ENCODE measurements at places on chromosomes 7 and 10.

DNA sequence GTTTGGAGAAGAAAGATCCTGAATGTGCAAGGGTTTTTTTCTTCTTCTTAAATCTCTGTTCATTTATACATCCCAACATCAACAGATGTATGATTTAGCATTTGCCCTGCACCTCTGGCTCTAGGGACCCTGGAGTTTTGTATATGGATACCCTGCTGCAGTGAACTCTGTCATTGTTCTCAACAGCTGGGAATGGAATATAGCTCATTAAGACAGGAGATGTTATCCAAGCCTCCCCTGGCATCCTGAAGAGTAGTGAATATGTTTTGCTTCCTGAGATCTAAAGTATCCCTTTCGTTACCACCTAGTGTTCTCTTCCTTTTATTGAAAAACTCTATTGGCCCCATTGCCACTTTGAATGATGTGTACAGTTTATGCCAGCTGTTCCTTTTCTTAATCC, 275.9 kb downstream of the EXOC4 start:
- DNase-seq = no peak

DNA sequence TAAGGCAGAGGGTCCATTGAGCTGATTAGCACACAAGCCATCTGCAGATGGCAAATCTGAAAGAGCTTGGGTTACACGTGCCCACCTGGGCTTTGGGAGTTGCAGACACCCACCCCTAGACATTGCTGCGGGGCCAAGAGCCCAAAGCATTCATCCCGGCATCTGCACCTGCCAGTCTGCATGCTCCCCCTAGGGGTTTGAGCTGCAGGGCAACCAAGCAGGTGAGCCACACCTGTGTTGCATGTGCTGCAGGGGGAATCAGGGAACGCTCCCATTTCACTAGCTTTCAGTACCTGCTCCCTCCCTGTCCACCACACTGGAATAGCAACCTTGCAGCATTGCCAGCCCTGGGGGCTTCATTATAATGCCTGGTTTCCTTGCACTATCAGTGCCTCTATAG, 21.1 kb downstream of the C7orf33 start:
- DNase-seq = no peak

- no peak for DNase-seq
Observed at GRCh38 chr10:106592396-106592795, 572.1 kb downstream of the SORCS1 start.

DNA sequence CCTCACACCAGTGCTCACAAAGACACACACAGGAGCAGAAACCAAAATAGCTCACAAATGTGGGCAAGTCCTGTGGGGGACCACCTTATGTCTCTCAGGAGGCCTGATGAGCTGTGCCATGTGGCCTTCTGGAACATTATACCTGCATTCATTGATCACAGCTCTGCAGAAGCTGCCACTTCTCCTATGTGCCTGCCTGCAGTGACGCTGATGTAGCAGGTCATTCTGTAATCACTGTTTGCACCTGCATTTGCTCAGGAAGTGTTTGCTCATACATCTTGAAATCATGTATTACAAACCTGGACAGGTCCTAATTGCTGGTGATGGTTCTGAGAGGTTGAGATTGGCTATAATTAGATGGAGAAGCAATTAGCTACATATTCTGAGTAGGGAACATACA, 310.2 kb downstream of the AUTS2 start:
- no peak for DNase-seq

- no peak for DNase-seq
Observed at GRCh38 chr7:24441314-24442027, 131.8 kb upstream of the PALS2 start.

- DNase-seq = peak; percentile 58
Observed at GRCh38 chr10:25174461-25175230, at the start of gene GPR158. GPR158 (plus strand) TSS chr10:25175001; CDS start chr10:25175421, 420 bp downstream.

GRCh38 chr10:132319853-132320653, 11.9 kb upstream of the LRRC27 start:
- DNase-seq = peak; percentile 46

- DNase-seq = no peak
Observed at GRCh38 chr7:8278183-8278582, 16.2 kb upstream of the ICA1 start.

DNA sequence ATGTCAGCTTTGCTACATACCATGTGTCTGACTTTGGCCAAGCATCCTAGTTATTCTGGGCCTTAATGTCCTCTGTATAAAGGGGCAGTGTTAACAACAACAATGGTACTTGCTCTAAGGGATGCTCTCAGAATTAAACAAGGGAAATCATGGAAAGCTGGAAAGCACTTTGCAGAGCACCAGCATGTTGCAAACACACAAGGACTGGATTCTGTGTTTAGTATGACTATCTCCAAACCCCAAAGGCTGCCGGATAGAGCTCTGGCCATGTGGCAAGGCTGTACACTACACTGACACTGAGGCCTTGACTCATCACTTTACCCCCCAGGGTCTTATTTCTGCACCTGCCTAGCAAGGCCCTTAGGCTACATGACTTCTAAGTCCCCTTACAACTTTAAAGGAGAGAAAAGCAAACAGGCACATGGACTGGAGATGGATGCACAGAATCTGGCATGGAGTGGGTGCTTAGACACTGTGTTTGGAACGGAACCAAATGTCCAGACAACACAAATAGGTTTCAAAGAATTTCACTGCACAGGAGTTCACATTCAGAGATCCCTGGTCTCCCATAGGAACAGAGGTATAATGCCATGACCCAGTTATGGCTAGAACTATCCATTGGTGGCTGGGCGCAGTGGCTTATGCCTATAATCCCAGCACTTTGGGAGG, 74.6 kb downstream of the FAM13C start:
- DNase-seq = no peak

GRCh38 chr7:117152213-117153007, 170.4 kb downstream of the WNT2 start:
- no peak for DNase-seq

DNA sequence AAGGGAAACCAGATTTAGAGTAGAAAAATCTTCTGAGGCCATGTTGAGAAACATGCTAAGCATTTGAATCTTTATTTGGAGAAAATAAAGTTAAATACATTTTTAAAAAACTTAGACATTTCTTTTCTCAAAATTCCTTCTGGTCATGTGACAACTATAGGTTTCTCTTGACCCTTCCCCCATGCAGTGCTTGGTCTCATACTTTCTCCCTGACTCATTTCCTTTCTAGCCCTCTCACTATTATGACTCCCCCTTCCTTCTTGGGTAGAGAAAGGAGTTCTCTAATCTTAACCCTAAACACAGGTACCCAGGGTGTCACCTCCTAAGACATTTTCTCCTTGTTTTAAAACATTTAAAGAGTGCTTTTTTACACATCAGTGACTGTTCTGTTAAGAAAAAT, 179.5 kb upstream of the TMEM106B start:
- no peak for DNase-seq

GRCh38 chr7:88842201-88842600, 46.7 kb upstream of the TEX47 start:
- DNase-seq = no peak

DNA sequence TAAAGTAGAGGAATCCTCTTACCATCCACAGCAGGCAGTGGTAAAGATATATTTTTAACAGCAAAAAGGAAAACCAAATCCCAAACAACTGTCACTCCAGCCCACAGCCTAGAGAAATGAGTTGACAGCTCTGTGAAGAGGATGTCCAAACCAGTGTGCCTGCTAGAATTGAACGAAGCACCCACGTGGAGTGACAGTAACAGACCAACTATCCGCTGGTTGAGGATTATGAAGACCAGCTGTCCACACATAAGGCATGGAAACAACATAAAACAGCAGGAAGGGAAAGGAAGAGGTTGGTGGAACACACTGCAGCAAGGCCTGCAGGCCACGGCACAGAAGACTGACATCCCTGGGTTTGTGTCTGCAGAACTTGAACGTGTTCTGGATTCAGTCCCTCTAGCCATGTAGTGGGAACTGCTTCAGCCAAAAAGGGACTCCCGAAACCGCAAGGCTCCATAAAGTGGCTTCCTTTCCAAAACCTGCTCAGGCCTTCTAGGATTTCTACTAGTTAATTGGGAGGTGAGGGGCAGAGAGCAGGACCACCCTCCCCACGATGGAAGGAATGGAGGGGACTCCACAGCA, 324.4 kb downstream of the BICC1 start:
- no peak for DNase-seq

GRCh38 chr10:132941640-132942051, 724 bp downstream of the CFAP46 start:
- DNase-seq = no peak

DNA sequence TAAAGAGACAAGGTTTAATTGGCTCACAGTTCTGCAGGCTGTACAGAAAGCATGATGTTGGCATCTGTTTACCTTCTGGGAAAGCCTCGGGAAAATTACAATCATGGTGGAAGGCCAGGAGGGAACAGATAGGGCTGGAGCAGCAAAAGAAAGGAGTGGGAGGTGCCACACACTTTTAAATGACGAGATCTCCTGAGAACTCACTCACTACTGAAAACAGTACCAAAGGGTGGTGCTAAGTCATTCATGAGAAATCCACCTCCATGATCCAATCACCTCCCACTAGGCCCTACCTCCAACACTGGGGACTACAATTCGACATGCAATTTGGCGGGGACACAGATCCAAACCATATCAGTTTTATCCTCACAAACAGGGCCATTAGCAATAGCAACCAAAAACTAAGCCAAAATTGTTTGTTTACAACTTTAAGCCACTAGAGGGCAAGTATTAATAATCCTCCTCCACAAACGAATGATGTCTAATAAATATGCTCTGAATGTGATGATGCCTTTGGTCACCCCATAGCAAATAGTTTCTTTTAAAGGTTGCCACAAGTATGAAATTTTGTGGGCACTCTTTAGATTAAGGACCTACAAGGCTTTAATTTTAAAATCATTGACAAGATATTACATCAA, 129.2 kb upstream of the NRBF2 start:
- no peak for DNase-seq

DNA sequence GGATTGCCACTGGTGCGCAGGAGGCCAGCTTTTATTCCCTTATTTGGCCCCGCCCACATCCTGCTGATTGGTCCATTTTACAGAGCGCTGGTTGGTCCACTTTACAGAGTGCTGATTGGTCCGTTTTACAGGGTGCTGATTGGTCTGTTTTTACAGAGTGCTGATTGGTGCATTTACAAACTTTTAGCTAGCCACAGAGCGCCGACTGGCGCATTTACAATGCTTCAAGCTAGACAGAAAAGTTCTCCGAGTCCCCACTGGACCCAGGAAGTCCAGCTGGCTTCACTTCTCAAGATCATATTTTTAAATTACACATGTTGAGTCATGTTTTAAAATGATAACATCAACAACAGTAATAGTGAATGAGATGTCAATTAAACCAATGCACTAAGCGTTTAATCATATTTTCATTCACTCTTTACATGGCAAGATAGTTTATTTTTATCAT, 128.3 kb downstream of the CUBN start:
- DNase-seq = no peak

- no peak for DNase-seq
Observed at GRCh38 chr7:81478664-81479063, 291.2 kb downstream of the HGF start.

- DNase-seq = no peak
Observed at GRCh38 chr7:156620291-156620675, 20.3 kb upstream of the RNF32 start.

DNA sequence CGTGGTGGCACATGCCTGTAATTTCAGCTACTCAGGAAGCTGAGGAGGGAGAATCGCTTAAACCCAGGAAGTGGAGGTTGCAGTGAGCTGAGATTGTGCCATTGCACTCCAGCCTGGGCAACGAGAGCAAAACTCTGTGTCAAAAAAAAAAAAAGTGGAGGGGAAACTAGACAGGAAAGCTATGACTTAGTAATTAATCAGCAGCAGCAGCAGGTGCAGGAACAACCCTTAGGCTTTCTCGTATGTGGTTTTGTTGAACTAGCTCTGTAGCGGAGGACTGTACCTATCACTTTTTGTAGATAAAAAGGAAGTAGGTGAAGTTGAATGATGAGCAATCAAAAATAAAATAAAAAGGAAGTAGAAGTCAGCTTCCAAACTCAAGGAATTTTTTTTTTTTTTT, 76.9 kb upstream of the KMT2C start:
- DNase-seq = no peak

GRCh38 chr10:121532292-121532864, 65.9 kb downstream of the FGFR2 start:
- no peak for DNase-seq

DNA sequence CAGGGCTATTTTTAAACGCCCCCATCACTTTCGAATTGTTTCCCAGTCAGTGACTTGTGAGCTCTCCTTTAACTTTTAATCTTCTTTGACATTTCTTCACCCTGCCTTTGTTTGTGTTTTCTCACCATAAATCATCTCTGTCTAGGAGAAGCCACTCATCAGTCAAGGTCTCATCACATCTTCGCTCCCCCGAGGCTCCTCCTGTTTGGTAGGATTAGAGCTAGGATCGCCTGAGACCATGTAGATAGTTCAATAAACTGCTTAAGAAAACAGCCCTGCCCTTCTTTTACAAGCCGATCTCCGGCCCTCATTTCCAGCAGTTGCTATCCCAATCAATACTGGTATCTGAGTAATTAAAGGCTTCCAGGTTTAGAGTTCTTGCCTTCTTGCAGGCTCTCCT, 472.8 kb upstream of the ADARB2 start:
- no peak for DNase-seq

- DNase-seq = no peak
Observed at GRCh38 chr10:14060320-14061070, 270.2 kb downstream of the FRMD4A start.

DNA sequence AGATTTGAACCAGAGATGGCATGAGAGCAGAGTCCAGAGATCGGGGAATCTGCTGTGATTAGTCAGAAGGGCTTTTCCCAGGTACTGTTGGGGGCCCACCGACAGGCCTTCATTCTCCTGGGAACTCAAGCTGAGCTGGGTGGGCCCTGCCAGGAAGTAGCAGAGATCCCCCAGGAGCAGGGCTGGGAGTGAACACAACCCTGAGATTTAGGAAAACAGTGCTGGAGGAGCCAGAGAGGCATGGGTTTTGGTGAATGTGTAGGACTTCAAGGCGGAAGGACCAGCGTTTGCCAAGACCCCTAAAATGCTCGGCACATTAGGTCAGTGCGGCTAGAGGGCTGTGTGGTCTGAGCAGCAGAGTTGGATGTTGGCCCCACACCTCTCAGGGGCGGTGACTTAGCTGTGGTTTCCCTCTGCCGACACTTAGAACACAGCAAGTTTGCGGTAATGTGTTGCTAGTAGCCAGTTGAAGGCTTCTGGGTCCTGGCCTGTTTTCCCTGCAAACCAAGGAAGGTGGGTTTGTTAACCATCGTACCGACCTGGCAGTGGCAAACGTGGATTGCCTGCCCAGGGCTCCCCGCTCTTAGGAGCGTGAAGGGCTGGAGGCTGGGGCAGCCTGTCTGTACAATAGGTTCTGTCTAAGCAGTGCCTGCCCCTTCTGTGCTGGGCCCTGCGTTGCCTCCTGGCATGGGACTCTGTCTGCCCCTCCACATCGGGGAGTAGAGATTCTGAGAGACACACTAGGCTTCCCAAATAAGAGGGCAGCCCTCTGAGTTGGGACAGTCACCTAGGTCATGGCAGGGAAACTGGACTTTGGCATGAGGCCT, 14.0 kb downstream of the NACAD start:
- DNase-seq = no peak

- DNase-seq = no peak
Observed at GRCh38 chr7:92520024-92520423, 8.3 kb downstream of the PEX1 start.
